Brain (organoid and tissue), 16 donors: ENCODE measurements at places on chromosomes 5 and 9.

DNA sequence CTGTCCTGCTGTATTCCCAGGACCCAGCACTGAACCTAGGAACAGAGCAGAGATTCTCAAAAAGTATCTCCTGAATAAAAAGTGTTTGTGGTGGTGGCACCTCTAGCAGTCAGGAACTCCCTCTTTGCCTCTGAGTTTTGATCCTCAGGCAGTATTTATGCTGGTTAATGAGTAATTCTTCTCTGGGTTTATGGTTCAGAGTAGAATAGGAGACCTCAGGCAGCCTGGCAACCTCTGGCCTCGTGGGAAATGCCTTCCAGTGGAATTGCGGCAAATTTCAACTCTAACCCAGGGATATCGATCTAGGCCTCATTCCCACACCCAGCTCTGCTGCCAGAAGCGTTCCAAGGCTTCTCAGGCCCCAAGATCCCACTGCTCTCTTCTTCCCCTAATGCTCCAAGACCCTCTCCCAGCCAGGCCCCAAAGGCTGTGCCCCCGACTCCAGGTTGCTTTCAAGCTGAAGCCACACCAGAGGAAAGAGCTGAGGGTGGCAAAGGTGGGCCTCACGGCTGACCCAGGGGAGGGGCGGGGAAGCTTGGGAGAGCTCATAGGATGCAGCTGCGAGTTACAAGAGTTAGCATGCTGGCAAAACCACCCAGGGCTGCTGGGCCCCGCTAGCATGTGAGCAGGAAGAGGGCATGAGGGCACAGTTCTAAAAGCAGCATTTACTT lies 10.9 kb upstream of the HDHD3 start:
- no peak for DNase-seq

DNA sequence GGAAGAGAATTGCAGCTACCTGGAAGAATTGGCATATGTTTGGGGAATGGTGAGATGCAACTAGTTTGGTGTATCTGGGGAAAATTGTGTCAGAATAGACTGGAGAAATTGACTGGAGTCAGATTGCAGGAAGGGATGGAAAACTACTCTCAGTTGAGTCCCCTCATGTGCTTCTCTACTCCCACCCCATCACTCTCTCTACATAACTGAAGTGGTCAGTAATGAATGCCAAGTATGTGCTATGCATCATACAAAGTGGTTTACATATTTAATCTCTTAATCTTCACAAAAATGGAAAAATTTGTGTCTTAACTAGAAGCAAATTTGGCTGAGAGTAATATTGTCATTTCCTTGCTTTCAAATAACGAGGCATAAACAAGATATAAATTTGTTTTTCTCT lies 146.4 kb upstream of the TNC start:
- no peak for DNase-seq

DNA sequence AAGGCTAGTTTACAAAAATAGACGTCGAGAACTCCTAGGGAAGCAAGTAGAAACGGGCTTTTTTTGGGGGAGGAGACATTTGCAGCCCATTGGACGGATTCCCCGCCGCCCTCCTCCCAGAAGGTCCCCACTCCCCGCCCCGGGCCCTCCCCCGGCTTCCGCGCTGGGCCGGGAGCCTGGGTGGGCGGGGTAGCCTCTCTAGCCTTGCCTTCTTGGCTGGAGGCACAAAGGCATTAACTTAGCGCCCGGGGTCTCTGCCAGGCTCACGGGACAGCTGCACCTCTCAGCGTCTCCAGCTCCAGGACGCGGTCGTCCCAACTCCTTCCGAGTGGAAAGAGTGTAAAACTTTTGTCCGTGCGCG lies at the start of gene DMRTA1:
DMRTA1 (plus strand) TSS at position 236 of the 361 bp plus-strand sequence. CDS start 242 bp downstream, outside the sequence.
- peak; percentile 70 for DNase-seq

DNA sequence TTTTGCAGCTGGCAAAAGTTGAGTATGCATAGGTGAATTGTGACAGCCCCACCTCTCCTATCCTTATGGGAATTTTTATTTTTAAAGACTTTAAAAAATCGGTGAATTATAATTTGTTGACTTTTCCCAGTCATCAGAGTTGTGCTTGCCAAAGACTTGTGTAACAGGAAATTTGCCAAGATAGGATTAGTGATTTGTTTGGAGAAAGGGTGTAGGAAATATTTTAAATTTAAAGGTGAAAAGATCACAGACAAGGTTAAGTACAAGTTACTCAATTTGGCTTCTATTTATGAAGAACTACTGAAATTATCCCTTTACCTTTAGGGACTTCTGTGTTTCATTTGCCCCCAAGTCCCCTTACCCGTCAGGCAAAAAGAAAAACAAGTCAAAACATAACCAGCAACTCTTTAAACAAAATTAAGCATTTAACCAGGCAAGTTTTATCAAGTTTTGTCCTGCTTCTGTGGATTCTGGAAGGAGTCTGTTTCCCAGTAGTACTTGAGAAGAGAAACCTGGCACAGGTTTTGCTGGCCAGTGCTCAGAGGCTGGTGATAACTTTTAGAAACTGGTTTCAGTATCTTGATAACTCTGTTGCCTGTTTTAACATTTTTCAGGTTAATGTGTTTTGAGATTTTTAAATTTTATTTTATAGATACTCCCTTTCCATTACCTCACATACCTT lies 285.4 kb downstream of the MAST4 start:
- no peak for DNase-seq

DNA sequence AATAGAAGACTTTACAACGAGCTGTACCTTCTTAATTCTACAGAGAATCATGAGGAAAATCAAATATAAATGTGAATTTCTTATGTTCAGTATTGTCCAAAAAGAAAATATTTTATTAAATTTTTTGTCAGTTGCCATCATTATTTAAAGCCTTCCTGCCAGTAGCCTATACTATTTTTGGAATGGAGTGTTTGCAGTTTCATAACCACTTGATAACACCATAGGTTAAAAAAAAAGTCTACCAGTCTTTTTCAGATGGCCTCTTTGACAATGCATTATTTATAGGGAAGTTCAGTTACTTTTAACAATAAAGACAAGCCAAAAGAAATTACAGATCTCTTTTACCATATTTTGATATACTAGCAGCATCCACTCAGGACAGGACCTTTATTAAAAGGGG lies 80.3 kb upstream of the CCDC152 start:
- no peak for DNase-seq

- peak; percentile 18 for DNase-seq
Measured at GRCh38 chr9:26579056-26579455, 313.5 kb downstream of the CAAP1 start.

DNA sequence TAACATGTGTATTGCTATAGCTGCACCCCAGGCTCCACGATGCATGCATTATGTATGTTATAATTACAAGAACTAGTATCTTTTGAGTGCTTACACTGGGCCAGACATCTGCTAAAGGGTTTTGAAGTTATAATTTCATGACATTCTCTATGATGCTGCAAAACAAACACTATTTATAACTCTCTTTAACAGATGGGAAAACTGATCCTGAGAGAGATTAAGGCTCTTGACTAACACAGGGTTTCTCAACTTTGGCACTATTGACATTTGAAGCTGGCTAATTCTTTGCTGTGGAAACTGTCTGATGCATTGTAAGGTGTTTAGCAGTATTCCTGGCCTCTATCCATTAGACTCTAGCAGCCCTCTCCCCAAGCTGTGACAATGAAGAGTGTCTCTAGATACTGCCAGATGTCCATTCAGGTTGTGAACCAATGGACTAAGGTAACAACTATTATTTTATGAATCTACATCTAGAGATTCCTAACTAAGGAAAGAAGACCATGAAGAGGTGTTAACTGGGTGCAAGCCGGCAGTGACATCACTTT lies 258.6 kb downstream of the ASTN2 start:
- DNase-seq = no peak

DNA sequence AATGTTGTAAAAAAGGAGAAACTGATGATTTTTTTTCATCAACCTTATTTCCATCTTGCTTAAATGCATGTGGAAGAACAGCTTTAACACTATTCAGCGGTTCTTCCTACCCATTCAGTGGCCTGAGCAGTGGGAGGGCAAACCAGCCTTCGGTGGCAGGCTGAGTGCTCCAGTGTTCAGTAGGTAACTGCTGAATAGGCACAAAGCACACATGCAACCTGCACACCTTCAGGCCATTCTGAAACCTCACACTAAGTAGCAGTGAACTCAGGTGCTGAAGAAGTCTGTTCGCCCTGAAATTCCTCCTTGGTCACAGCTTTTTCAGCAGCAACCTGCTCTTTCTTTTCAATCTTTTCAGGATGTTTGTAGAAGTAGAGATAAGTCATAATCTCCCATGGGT lies 26.1 kb downstream of the FBXO4 start:
- no peak for DNase-seq

DNA sequence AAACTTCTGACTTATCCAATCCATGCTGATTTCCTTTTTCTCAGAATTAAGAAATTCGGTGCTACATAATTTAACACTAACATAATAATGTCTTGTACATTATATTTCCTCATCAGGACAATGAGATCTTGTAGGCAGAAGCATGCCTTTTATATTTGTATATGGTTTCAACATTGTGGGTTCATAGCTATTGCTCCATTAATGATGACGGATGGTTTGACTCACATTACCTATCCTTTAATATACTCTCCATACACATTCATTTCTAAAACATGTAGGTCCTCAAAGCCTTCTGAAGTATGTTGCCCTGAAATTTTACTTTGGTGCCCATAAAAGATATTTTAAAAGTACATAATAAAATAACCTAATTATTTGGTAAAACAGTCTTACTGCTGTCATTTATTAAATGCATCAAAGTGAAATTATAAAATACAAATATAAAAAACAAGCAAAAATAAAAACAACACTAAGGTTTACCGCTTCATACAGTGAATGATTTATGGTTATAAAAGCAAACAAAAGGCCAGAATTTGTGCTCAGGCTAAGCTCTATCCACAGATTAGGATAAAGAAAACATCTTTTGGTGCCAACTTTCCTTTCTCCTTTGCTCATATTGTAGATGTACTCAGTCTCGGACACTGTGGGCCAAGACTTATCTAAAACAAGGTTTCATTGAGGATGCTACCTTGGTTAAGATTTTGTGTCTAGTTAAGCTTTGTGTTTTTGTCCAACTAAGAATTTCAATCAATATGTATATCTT lies 61.2 kb upstream of the GCNT4 start:
- no peak for DNase-seq

DNA sequence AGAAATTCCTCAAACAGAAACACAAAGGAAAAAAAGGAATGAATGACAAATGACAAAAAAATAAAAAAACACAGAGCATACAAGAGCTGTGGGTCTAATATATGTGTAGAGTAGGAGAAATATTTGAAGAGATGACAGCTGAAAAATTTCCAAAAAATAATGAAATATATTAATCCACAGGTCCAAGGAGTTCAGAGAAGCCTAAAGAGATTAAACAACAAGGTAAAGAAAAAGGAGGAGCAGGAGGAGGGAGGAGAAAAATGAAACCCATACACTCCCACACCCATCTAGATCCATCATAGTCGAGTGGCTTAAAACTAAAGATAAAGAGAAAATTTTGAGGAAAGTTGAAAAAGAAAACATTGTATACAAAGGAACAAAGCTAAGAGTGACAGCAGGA lies 182.4 kb upstream of the MAP3K1 start:
- DNase-seq = no peak

DNA sequence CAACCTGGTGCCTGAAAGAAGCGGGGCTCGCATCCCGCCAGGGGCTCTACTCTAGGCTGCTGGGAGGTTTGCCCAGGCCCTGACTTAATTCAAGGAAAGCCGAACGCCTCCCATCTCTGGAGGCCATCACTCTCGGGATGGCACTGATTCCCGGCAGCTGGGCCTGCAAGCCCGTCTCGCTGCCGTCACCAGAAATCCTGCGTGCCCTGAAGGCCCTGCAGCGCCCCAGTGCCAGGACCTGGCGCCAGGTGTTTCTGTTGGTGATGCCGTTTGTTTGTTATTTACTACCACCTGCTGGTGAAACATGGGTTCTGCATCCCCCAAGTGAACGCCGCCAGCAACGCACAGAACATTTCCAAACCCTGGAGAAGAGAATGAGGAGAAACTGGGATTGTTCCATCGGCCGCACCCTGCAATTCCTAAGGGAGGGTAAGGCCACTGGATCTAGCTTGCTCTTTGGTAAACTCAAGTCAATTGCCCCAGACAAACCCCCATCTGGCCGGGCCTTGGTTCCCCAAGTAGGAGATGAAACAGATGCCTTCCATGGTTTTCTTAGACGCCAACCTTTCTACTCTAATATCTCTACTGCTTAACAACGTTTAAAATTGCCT lies 77.9 kb downstream of the AK8 start:
- DNase-seq = peak; percentile 90

- no peak for DNase-seq
Measured at GRCh38 chr9:5466766-5467165, 16.4 kb downstream of the CD274 start.

- peak; percentile 69 for DNase-seq
Measured at GRCh38 chr5:129771058-129771838, 23.4 kb downstream of the MINAR2 start.

DNA sequence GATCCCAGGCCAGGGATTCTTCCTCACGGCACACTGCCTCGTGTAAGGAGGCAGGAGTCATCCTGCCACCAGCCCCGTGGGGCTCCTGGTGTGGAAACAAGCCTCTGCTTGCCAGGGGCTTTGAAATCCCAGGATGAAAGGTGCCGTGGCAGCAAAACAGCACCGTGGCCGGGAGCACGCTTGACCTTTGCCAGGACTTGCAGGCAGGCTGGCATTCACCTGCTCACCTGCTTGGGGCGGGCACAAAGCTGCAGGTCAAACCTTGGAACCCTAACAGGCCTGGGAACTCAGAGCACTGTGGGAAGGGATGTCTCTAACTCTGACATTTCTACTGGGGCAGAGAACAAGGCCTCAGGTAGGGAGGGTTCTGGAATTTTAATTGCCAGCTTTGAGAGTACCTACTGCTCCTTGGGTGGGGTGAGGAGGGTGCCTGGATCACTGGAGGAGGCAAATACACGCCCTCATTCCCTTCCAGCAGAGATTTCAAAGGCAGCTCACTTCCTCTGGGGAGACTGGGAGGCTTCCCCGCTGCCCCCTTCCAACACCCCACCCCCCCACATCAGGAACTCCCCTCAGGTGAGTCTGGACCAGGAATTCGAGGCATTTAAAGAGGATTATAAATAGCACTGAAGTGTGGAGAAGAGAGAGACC lies 45.6 kb upstream of the STXBP1 start:
- DNase-seq = no peak

DNA sequence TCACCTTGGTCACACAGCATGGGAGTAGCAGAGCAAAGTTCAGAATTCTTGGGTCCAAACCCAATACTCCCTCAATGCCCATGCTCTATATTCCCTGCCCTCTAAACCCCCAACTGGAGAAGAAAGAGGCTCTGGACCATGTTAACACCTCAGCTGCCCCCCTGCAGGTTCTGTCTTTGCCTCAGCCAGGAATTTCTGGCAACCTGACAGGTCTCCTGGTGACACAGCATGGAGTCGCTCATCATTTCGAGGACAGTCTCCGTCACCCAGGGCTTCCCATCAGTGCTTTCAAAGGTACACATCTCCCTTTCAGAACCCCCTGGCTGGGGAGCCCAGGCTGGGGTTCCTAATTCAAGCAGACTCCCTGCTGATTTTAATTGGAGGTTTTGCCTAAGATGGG lies 189.5 kb downstream of the BRINP1 start:
- peak; percentile 16 for DNase-seq

DNA sequence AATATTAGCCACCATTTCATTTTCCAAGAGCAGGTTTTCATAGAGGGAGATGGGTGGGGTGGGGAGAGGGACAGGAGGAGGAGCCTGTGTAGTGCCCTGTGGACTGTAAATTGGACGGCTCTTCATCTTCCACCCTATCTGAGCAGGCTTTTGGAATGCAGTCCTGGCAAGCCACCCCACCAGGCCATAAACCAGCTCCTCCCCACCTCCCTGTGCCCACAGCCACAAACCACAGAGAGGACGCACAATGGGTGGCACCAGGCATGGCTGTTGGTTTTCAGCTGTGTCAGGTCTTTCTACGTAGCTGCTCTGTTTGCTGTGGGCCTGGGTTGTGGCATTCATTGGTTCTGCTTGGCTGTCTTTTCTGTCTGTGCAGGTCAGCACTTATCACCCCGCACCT lies 58.0 kb downstream of the PLAC8L1 start:
- no peak for DNase-seq

GRCh38 chr9:96187151-96187555 lies 114.8 kb downstream of the HSD17B3 start:
- peak; percentile 37 for DNase-seq
